Calu3 (cell line): ENCODE measurements at places on chromosomes 2 and 18.
A peak's percentile ranks its signal among the peaks of the same experiment; 100 is the strongest.

DNA sequence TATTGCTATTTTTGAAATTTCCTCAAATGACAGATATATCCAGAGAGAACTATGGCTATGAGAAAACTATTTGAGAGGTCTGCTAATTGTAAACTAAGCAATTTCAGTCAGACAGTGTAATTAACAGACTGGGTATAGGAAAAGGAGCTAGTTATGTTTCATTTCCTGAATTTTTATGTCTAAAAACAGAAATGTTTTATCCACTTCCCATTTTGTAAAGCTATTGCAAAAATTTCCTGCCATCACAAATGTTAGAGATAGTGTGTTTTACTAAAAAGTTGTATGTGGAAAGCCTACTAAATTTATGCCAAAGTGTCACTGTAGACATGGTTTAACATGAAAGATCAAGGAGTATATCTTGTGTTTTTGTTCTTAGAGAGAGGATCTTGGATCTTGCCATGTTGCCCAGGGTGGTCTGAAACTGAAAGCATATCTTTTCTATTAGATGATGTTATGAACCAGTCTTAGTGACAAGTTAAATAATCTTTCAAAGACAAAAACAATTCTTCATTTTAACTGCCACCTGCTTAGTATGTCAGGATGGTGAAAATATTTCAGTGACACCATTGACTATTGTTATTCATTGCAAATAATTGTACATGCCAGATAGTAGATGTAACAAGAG, 40.5 kb upstream of the ITPRID2 start:
- DNase-seq: no peak

DNA sequence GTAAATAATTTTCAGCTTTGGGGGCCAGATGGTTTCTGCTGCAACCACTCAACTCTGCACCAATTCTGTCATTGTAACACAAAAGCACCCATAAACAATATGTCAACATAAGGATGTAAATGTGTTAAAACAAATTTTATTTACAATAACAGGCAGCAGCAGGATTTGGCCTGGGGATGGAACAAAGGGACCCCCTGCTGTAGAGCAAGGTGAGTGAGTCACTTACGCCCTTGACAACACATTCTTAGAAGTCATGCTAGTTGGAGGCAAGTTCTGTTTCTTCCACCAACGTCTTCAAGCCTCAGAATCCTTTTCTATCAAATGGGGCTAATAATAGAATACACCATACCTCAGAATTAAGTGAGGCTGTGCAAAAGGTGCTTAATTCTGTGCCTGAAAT, 610.2 kb upstream of the SYT4 start:
- no peak for DNase-seq

- DNase-seq: no peak
Observed at GRCh38 chr2:241511091-241511741, 2.8 kb upstream of the STK25 start.

- DNase-seq: peak; percentile 44
Observed at GRCh38 chr2:201358684-201359083, 1.5 kb upstream of the FLACC1 start.

DNA sequence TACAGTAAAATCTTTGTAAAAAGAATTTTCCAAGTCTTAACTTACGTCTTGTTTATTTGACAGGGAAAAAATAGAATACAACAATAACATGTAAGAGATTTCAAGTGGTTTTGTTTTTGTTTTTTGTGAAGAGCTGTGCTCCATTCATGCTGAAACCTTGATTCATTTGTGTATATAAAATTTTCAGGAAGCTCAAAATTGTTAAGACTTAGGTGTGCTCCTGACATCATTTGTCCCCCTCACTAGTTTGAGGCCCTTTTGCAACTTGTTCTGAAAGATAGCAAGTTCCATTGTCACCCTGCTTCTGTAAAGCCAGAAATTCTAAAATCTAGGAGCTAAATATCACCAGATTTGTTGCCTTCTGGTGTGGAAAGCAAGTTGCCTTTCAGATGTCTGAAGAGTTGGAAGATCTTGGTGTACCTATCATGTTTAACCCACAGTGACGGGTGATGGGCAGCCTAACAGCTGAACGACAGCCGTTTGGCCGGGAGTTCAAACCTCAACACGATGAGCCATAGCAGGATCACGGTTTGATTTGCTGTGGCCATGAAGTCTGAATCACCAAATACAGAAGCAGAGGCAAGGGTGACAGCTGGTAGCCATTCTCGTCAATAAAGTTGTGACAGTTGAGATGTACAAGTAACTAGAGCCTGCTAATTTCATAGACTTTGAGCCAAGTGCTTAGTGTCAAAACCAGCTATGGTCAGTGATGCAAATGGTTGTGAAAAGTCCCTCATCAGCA, 205.5 kb upstream of the SP5 start:
- DNase-seq: no peak

DNA sequence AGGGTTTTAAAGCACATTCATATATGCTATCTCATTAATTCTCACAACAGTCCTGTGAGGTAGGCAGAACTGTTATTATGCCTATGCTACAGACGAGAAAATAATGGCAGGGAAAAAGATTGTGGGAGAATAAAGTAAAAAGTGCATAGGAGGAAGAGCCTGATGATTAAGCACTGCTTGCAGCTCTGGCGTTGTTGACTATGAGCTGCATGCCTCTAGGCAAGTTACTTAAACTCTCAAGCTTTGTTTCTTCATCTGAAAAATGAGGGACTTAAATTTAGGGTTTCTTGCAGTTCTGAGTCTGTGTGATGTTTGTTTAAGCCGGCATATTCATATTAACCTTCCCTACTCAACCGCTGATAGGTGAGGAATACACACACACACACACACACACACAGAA, 51.6 kb upstream of the RAPH1 start:
- DNase-seq: no peak

DNA sequence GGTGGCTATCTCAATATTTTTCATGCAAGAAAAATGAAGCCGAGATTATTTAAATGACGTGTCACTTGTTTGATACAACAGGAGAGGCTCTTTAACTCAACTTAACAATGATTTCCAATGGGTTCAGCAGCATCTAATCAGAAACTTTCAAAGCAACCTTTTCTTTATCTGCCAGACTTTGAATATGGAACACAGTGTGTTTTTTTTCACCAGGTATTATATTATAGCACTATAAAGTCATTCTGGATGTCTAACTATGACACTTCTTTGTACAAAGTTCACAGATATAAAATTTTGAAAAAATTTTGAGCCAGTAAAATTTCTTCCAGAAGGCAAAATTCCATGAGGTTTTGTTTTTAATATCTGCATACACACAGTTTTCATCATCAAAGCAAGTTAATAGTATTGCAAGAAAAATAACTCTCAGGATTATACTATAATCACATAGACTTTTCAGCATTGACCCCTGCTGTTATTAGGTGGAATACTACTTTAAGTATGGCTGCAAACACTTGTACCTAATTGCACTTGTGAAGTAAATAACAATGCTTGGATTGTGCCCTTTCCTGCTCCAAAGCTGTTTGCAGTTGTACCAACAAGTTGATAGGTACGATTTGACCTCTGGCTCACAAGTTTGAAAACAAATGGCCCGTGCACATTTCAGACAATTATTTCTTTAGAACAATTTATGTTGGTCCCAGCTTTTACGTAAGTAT, 44.0 kb upstream of the DSG1 start:
- DNase-seq: no peak

DNA sequence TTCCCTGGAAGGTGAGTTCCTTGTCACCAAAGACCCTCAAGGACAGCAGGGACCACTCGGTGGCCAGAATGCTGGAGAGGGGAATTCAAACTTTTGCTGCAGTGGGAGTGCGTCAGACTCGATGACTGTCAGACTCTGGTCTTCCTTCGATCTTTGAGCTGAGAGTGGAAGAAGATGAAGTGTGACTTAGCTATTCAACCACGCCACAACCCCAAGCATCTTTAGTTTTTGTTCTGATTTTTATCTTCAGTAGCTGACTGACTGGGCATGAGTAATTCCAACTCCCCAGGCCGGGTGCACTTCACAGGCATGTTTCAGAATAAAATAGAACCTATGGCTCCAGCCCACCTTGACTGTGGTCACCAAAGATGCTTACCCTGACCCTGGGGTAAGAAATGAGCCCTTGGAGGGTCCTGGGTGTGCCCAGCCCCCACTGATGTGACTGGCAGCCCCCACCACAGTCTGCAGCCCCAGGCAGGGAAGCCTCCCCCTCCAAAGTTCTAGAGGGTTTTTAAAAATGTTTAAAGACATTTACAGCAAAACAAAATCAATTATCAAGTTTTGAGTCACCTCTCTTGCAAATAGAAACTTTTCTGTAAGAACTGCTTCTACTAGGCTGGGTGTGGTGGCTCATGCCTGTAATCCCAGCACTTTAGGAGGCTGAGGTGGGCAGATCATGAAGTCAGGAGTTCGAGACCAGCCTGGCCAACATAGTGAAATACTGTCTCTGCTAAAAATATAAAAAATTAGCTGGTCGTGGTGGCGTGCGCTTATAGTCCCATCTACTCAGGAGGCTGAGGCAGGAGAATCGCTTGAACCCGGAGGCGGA, 24.9 kb upstream of the YWHAQ start:
- DNase-seq: no peak

- no peak for DNase-seq
Observed at GRCh38 chr2:155727187-155727895, 605.2 kb downstream of the NR4A2 start.

DNA sequence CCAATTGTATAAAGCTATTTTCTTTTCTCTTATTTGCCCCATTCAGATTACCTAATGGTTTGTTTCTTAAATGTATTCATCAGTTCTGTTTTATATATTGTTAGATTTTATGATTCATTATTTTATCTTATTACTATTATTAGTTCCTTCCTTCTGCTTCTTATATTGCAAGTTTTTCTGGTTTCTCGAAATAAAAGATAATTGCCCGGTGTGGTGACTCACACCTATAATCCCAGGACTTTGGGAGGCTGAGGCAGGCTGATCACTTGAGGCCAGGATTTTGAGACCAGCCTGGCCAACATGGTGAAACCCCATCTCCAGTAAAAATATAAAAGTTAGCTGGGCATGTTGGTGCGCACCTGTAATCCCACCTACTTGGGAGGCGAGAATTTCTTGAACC, 37.8 kb downstream of the ANTXR1 start:
- DNase-seq: no peak

- no peak for DNase-seq
Observed at GRCh38 chr2:236985761-236986339, 99.8 kb upstream of the COPS8 start.

GRCh38 chr2:95314598-95314963, 17.4 kb downstream of the KCNIP3 start:
- no peak for DNase-seq

GRCh38 chr2:63737081-63737751, 104.5 kb upstream of the UGP2 start:
- DNase-seq: no peak

DNA sequence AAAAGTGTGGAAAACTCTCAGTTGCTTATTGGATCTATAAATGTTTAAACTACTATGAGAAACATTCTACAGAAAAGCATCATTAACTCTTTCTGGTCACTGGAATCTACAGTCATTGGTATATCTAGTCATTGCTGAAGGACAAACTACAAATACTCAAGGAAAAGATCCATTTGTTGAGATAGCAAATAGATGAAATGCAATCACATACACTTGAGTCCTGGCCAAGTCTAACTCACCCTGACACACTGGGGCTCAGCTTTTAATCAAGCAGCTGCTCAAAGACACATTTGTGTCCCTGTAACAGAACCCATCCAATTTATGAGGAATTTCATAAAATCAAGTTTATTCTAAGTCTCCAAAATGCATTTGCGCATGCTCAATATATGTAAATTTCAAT, 68.7 kb downstream of the CDH2 start:
- no peak for DNase-seq

DNA sequence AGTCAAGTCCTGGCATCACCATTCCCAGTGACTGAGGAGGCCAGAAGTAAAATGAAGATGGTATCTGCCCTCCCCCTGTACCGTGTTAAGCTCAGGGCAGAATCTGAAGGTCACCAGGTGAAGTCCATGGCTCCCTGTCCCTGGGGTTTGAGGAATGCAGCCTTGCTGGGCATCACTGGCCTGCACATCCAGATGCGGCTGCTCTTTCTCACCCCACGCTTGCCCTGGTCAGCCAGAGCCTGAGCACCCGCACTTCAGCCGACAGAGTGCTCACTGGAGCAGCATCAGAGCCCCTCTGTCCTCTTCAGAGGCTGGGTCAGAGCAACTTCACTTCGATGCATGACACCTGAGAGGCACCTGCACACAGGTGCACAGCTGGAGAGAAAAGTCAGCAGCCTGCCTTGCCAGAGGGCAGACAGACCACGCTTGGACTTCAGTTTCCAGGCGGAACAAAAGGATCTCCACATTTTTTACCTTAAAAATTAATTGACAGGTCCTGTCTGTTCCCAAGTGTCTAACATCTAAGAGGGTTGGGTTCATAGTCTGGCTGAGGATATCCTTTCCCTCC, 267.3 kb downstream of the ANAPC1 start:
- DNase-seq: no peak

DNA sequence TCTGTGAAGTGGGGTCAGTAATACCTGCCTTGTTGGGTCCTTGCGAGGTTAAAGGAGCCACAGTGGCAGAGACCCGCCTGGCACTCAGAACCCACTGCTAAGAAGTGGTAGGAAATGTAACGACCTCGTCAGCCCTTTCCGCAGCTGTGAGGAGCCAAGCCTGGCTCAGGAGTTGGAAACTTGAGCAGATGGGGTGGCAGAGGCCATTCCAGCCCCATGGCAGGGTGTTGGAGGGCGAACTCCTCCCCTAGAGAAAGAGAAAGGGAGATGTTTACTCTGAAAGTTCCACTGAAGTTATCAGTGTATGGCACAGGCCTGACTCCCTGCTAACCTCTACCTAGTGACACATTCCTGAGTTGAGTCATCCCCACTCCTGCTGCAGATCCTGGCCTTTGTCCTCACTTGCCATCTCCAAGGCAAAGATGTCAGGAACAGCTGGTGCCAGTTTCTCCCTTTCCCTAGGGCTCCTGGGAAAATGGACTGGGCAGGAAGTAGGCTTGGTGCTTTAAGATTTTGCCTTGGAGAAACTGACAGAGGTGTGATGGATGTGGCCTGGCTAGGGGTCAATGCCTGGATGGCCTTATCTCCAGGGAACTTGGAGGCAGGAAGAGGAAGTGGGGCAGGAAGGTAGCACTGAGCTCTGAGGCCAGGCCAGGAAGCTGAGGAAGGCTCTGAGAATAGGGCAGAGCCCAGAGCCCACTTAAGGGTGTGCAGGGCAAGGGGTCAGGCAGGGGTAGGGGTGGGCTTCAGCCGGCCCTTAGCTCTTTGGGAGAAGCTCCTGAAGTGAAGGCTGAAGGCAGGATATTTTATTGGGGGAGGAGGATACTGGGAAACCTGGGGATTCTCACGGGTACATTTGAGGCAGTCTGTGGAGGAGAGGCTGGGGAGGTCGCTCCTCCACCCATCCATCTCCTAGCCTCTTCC, 888 bp downstream of the VAMP5 start:
- DNase-seq: peak; percentile 47

- no peak for DNase-seq
Observed at GRCh38 chr2:177636672-177637071, 244.1 kb downstream of the AGPS start.

DNA sequence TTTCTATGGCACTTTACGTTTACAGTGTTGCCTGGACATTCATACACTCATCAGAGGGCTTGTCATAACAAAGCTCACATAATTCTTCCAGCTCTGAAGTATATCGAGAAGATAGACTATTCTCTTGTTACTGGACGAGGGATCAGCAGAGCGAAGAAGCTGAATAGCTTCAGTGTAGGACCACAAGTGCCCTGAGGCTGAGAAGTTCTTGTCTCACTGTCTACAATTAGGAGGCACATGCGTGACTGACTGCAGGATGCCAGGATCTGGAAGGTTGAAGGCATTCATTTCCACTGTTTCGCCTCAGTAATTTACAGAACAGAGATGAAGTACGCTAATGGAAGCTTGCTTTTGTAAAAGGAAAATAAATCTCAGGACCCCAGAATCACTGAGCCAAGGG, 9.6 kb downstream of the SH3YL1 start:
- DNase-seq: no peak

- DNase-seq: no peak
Observed at GRCh38 chr18:6590326-6590725, 139.2 kb upstream of the ARHGAP28 start.
